ENCODE measurements at places on chromosomes 2 and 18.
A peak's percentile ranks its signal among the peaks of the same experiment; 100 is the strongest.

GRCh38 chr2:219644801-219645480 lies 17.5 kb downstream of the SLC4A3 start:
- peak; percentile 6 for DNase-seq

GRCh38 chr18:58557008-58557435 lies 71.9 kb downstream of the ALPK2 start:
- no peak for DNase-seq

DNA sequence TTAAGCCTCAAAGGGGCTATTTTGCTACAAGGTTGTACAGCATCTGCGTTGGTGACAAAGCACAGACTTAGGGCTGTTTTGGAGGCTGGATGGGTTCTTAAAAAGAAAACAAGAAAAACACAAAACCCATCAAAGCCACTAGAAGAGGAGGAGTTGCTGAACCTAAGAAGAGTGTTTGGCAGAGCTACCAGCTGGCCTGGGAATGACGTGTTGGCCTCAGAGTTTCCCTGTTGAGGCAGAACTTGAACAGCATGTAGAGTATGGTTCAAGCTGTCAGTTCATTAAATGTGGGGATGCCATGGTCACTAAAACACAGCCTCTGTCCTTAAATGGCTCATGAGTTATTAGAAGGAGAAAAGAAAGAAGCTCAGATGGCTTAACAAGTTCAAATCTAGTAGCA lies 162.5 kb downstream of the TTC32 start:
- DNase-seq: no peak

DNA sequence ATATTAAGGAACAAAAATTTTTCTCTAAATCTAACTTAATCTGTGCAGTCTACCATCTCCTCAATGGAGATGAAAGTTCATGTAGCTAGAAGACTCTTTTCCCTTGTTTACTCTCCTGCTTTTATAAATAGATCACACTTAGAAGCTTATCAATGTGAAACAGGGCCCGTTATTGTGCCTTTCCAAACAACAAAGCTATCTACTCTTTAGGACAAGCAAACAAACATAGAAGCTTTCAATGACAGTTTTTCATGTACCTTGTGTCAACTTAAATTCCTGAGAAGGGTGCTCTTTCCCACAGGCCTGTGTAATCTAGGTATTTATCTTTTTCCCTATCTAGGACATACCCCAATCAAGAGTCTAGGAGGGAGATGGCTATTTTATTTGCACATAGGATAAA lies 247.8 kb upstream of the CWC22 start:
- DNase-seq: no peak

DNA sequence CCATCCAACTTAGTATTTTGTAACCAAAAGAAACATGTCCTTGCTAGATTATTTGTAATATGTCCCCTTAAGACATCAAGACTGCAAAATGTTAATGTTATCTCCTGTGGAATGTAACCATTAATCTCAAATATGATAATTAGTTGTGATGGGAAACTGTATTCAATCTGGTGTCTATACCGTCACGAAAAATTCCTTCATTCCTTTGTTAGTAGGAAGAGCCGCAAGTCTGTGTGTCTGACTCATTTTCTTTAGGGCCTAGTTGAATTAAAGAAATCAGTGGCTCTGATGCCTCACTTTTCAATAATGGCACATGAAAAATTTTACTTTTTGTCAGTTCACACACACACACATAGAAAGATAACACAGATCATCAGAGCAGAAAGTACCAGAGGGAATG lies 127.1 kb upstream of the CHAC2 start:
- no peak for DNase-seq

DNA sequence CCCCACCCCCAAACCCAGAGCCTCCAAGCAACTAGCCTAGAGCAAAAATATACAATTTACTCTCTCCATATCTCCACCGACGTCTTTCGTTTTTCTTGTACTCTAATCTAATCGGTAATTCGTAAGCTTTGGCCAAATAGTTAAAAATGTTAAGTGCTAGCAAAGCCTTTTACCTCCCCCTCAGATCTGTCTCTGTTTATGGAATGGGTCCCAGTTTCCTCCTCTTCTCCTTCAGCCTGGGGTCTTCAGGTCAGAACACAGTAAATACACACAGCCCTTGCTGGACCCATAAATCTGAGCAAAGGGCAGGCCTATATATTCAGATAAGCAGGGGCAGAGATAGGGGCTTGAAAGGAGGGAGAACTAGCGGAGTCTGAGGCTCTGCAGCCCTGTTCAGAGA lies 267.4 kb downstream of the MEIS1 start:
- DNase-seq: no peak

DNA sequence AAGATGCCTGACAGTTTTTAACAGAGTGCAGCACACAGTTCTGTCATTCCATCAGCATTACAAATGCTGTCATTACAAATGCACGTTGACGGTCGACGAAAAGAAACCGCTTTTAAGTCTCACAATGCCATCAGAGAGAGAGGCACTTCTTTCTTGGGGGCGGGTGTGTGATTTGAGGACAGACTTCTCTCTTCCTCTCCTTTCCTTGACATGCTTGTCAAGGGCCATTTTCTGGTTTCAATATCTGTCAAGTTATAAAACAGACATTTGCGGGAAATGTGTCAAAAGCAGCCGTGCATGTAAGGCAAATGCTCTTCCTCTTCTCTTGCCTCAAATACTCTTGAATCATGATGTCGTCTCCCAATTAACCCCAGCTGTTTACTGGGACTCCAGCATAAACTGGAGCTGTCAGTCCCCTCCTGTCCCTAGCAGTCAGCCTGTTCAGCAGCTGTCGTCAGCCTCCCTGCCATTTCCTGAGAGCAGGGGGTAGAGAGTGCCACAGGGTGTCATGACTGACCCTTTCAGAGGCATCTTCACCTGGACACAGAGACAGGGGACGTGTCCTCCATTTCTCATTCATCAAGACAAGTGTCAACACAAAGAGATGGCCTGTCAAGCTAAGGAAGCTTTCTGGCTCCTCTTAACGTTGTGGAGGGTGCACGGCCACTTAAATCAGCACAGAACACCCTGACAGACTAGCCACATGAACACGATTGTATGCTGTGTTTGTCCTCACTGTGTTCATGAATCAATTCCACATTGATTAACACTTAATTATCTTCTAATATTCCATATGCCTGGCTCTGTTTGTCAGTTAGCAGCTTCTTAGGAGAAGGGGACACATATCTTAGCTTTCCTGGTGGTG lies 305.4 kb upstream of the RAB6C start:
- no peak for DNase-seq

DNA sequence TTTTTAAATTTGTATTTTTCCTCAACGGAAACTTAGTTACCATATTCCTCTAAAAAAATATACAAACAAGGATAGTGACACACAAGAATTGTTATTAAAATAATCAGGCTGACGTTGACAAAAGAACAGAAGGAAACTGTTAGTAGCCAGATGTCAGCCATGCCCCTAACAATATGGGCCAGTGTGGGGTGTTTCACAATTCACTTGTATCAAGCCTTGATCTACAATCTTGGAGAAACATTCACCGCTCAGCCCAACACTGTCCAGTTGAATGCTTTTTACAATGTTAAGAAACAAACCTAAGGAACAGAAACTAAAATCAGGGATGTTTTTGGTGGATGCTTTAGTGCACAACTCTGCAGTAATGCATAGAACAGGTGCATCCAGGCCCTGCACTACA lies 44.6 kb downstream of the TMEFF2 start:
- DNase-seq: no peak

GRCh38 chr2:41899189-41899588 lies 148.6 kb upstream of the PKDCC start:
- DNase-seq: no peak

DNA sequence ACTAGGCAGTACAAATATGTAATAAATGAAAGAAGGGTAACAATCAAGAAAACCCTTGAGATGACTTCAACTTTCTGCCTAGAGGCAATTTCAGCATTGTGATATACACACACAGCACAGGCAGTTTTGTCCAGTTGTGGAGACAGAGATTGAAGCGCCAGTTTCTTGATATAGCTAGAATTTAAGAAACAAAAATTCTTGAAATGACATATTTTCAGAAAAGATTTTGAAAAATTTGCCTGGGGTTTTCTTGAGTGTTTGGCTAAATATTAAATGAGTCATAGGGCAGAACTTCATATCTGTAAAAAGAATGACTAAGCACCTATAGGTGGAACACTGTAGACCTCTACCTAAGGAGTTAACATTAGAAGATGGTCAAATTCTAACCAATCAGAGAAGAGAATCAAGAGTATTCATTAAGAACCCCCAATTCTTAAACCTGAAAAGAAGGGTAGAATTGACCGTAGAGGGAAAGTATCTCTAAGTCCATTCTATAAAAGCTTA lies 1266.8 kb upstream of the TMEFF2 start:
- no peak for DNase-seq

DNA sequence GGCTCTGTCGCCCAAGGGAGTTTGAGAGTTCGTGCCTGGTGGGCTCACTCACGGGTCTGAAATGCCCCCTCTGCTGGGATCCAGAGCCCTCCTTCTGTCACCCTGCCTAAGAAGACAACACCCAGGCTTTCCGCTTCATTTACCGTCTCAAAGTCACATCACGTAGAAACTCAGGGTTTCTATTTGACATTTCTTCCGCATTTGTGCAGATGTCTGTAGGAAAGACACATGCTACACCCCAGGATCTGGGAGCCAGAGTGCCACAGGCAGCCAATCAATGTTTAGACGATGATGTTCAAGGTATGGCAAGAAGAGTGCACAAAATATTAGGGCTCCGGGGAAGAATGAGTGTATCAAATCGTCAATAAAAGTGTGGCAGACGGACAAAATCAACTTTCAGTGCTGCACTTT lies 24.4 kb upstream of the ACKR3 start:
- no peak for DNase-seq

GRCh38 chr18:60372132-60372531 lies 443 bp downstream of the MC4R start:
- DNase-seq: no peak

DNA sequence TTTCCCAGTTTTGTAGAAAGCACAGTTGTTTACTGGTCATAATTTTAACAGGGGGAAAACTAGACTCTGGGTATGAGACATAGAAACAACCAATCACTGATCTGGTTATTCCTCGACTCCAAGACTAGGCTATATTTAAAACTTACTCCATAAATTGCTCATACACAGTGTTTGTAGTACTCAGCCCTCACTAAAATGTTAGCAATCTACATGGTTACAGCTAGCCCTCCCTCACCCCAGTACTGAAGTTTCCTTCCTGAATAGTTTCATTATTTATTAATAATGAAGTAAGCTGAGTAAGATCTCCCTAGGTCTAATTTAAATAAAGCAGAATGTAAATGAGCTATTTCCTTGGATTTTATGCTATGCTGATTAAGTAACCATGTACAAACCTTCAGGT lies 275.1 kb downstream of the CDH20 start:
- DNase-seq: no peak

DNA sequence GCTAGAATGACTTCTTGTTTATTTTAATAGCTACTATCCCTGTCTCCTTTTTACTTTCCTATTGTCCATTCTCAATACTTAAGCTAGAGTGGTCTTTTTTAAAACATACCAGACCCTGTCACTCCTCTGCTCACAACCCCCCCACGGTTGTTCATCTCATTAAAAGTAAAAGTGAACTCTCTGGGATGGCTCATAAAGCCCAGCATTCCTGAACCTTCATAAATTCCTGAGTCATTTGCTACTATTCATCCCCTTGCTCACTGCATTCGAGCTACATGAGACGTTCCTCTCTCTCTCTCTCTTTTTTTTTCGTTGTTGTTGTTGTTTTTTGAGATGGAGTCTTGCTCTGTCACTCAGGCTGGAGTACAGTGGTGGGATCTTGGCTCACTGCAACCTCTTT lies 148.7 kb upstream of the DSEL start:
- no peak for DNase-seq
